ENCODE measurements at places on chromosomes 6 and 20. TPM values are rescaled to one million over a fixed set of nuclear protein-coding genes. Genes with fewer than 3 reads are reported as not detected.

- no peak for DNase-seq
Observed at GRCh38 chr6:20350215-20350614, 51.5 kb upstream of the E2F3 start.

DNA sequence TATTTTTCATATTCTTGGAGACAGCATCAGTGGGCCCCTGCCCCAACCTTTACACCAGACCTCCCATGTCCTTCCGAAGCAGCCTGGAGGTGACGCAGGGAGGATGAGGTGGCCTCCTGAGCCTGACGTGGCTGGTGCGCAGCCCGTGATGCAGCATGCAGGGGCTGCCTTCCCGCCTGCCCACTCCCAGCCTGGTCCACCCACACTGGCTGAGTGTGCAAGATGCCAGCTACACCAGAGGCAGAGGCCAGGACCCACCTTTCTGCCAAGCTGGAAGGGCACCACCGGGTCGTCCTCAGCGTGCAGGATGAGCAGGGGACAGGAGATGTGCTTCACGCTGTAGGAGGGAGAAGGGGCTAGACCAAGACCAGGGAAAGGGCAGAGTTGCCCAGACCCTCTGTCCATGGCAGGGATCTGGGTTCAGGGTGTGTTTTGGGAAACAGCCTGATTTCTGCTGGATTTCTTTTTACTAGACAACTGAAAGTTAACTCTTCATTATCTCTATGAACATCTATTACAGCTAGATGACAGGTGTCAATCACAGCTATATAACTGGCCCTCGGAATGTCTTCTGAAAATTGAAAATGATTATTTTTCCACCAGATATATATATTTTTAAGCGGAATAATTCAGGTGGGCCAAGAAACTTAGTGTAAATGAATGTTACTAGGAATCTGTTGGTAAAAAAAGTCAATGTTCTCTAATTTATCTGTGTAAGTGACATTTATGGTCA, 55.6 kb downstream of the PYGB start:
- peak; percentile 5 for DNase-seq

DNA sequence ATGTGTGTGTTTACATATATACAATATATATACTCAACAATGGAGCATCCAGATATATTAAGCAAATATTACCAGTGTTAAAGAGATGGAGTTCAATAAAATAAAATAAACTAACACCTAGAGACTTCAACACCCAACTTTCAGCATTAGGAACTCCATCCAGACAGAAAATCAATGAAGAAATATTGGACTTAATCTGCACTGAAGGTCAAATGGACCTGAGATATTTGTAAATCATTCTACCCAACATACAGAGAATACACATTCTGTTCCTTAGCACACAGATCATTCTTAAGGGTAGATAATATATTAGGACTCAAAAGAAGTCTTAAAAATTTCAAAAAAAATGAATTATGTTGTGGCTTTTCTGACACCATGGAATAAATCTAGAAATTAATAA, 832.3 kb upstream of the ADGRB3 start:
- no peak for DNase-seq

DNA sequence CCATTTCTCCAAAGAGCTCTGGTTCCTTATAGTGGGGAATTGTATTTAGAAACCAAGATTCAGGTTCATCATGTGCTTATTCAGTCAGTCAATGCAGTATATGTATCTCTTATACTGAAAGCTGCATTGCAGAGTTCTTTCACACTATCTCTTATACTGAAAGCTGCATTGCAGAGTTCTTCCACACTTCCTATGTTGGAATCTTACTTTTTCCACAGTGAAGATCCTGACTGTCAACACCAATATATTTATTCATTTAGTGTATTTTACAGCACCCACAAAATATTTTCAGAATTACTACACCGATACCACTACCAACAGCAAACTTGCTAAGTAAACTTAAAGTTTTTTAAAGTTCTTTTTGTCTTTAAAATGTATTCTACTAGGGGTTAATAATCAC, 349.3 kb upstream of the MMS22L start:
- DNase-seq, result no peak

DNA sequence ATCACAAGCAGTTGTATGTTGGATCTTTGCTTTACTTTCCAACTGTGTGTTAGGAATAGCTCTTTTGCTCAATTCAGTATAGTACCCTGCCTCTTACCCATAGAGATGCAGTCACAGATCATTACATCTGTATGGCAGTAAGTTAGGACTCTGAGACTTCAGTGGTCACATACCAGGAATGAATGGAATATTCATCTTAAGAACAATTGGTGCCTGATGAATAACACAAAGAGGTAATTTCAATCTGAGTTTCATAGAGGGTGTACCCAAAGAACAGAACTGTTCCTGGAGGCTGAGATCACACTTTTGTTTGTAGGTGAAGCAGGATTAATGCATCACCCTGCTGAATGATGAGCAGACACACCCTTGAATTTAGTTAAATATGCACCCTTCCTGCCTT, 28.7 kb upstream of the KIF13A start:
- DNase-seq, result no peak

DNA sequence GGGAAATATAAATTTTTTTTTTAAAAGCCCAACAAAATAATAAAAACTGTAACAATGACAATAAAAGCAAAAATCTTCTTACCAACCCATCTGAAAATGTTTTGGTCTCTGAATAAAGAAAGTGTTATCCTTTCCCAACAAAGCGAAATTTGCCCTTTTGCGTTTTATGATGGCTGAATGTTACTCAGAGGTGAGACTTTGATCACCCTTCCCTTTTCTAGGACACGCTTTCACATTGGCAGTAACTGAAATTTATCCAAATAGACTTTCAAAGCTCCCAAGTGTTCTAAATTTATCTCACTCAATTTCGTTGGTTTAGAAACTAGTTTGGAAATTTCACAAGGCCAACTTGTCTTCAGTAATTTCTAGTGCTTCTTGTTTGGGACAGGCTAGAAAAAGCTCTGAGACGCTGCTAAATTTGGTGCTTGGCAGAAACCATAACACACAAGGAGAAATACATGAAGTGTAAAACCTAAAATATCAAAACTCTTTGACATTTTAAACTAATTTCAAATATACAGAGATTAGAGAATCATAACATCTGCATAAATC, 354.5 kb upstream of the CITED2 start:
- no peak for DNase-seq

DNA sequence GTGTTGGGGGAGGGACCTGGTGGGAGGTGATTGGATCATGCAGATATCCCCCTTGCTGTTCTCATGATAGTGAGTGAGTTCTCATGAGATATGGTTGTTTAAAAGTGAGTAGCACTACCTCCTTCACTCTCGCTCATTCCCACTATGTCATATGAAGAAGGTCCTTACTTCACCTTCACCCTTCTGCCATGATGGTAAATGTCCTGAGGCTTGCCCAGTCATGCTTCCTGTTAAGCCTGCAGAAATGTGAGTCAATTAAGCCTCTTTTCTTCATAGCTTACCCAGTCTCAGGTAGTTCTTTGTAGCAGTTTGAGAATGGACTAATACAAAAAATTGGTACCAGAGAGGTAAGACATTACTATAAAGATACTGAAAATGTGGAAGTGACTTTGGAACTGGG, 425.9 kb downstream of the HTR1B start:
- no peak for DNase-seq

- peak; percentile 63 for DNase-seq
Observed at GRCh38 chr6:170088582-170088955, 202.3 kb downstream of the DLL1 start.

DNA sequence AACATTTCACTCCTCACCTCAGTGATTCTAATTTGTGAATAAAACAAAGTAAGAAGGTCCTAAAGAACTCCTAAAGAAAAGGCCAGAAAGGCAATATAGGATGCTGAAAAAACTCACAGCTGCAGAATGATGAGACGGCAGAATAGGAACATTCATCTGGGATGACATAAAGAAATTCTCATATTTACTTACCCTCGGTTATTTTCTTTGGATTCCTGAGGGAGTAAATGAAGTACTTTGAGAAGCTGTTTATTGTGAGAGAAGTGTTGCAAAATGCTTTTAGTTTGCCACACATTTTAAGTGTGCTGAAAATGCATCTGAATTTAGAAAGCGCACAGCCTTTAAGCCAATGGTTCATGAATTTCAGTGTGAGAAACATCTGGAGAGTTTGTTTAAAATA, 35.7 kb upstream of the RBL1 start:
- DNase-seq, result no peak

DNA sequence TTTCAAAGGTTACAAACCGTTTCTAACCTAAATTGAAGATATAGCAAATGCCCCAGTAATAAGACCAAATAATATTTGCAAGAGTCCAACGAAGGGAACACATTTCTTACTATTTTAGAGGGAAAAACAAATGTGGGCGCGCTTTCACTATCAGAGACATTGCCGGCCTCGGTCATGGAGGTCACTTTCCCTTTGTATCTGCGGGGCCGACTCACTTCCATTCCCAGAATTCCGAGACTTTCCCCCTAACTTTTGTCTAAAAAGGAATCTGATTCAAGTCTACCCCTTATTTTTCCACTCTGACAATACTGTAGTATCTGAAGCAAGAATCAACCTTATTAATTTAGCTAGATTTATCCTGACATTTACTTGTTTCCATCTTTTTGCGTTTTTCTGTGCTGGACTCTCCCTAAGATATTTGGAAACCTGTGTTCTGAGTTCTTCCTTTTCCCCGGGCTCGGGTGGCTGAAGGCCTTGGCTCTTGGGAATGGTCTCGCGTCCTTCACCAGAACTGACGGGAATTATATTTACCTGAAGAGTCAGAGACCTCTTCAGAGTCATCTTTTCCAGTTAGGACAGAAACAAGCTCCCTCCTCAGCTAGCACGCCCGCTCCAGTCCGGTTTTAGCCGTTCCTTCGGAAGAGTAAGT, 71.8 kb upstream of the ZNF184 start:
- no peak for DNase-seq

DNA sequence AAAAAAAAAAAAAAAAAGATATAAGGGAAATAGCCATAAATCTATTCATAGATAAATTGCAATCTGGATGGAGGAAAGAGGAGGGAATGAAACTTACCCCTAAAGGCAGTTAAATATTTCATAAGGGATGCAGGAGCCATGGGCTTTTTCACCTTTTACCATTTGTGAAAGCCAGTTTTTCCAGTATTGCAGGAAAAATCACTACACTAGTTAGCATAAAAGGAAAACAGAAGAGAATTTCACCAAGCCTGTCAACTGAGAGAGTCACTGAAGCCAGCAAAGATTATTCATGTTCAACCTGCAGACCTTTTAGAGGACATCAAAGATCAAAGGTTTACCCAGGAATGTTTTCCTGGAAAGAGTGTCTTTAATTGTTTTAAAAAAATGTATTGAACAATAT, 969.7 kb downstream of the KIF16B start:
- DNase-seq, result no peak

DNA sequence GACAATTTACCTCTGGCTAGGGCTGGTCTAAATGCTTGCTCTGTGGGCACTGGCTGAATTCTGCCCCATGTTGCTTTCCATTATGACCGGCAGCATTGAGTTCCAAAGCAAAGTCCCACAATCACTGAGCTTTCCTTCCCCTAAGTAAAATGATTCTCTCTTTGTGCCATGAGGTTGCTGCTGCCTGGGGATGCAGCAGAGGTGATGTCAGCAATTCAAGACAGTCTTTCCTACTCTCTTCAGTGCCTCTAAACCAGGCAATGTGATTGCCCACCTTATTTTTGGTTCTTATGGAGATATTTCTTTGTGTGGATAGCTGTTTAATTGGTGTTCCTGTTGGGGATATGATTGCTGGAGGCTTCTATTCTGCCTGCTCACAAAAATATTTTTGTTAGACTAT, 1043.9 kb upstream of the EPHA7 start:
- no peak for DNase-seq

DNA sequence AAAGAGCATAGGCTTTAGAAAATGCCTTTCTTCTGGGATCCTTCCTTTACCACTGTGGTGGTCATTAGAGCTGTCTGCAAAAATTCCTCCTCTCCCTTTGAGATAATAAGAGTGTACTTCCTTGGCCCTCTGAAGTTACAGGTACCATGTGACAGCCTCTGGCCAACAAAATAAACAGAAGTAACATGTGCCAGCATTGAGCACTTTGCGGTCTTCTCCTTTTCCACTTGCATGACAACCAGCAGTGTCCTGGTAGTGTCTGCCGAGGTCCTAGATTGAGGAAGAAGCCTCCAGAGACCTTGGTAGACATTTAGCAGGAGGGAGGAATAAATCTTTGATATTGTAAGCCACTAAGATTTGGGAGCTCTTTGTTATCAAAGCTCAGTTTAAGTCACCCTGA, 87.5 kb upstream of the ARID1B start:
- DNase-seq, result no peak

DNA sequence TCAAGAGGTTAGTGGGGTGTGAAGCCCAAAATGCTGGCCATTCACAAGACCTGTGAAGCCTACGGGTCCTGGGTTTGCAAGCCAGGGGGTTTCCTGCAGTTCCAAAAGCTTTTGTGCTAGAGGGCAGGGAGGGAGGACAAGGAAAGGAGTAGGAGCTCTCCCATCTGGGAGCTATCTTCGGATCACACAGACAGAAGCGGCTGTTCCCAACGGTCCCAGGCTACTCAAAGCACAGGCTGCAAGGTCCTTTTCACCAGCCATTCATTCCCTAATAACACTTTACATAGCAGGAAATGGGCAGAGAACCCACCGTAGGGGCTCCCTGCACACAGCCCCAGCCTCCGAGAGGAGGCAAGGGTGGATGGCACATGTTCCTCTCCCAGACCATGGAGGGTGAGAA, 296.9 kb downstream of the FOXC1 start:
- no peak for DNase-seq

The PNPLA1 gene
- not detected for total RNA-seq

The ARFGEF3 gene
- total RNA-seq, result 1.4 TPM

The CLDN20 gene
- total RNA-seq, result 0.19 TPM
